Activated CD8-positive, alpha-beta memory T cell treated with anti-CD3 and anti-CD28 coated beads for 4 hours (primary cell): ENCODE measurements at places on chromosomes 11 and 22.

GRCh38 chr22:49355211-49355920 lies 472.3 kb downstream of the BRD1 start:
- no peak for DNase-seq

DNA sequence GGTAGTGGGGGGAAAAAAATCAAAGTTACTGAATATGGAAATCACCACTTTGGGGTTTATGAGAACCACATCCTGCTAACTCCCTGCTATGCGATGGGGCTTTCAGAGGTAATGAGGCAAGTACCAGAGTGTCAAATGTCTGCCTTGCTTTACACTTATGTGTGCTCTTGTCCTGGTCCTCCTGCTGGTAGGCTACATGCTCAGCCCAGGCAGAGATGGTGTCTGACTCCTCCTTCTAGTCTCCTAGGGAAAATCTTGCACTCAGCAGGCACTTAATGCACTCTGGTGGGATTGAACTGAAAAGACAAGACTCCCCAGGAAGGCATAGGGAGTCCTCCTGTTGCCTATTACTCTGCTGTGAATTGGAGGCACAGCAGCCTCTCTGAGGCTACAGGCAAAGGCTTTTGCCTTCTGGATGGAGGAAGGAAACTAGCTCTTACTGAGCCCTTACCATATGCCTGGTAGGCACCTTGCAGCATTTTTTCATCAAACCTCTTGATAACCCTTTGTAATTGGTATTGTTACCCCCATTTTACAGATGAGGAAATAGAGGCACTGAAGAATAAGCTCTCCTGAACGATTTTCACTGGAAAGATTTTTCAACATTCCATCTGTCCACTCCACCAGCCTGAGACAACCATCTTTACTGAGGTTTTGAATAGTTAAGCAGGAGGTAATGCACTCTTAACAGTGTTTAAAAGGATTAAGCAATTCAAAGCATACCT lies 132.1 kb upstream of the PAX6 start:
- DNase-seq: no peak

- DNase-seq: no peak
Observed at GRCh38 chr11:72069200-72069599, 11.1 kb downstream of the NUMA1 start.

- no peak for DNase-seq
Observed at GRCh38 chr11:16799890-16800289, 61.4 kb downstream of the C11orf58 start.

GRCh38 chr11:109306322-109306721 lies 115.7 kb upstream of the C11orf87 start:
- no peak for DNase-seq

DNA sequence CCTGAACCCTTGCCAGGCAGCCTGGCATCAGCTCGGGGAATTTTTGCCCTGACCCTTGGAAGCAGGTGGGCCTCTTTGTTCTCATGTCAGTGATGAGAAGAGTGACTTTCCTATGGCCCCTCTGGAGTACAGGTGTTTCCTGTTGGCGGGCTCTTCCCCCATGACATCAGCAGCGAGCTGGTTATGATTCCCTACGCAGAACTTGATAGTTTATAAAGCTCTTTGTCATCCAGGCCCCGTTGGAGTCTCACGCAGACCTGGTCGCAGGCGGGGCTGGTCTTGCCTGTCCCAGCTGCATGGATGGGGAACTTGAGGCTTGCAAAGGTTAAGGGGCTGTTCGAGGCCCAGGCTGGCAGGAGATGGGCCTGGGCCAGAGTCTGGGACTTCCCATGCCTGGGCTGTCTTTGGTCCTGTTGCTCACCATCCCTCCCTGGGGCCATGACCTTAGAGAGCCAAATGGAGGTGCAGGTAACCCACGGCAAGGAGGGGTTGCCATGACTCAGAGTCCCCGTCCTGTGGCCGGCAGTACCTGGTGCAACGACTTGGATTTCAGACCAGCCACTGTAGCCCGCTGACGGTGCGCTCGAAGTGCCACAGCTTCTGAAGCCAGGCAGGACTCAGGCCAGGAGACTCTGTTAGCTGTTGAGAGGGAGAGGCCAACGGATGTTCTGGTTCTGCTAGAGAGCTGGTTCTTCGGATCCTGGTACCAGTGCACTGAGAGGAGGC lies 45.9 kb upstream of the PPP6R3 start:
- DNase-seq: no peak

- no peak for DNase-seq
Observed at GRCh38 chr11:122365610-122366360, 249.8 kb upstream of the BLID start.

- DNase-seq: no peak
Observed at GRCh38 chr11:84289381-84289906, 1003.3 kb upstream of the CCDC90B start.

GRCh38 chr22:23684026-23684425 lies 6.8 kb upstream of the RGL4 start:
- DNase-seq: no peak

GRCh38 chr22:26525946-26526564 lies 13.8 kb upstream of the TFIP11 start:
- DNase-seq: no peak

GRCh38 chr22:43179146-43179910 lies 7.6 kb downstream of the TTLL12 start:
- DNase-seq: no peak

DNA sequence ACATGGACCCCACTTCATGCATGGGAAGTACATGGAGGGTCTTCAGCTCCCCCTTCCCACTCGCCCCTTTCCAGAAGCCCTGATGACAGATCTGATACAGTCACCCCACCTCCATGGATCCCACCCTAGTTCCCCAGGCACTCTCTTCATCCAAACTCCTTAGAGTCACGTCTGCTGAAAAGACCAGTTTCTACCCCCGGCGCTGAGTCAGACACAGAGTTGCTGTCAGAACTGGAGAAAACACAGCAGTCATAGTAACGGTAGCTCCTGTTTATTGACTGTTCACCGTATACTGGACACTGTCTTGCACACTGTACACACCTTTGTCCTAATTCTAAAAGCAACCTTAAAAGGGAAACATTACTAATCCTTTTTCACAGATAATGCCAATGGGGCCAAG lies 29.1 kb downstream of the DRD2 start:
- no peak for DNase-seq

GRCh38 chr11:79925570-79925969 lies 484.7 kb upstream of the TENM4 start:
- DNase-seq: no peak

GRCh38 chr22:42287174-42287890 lies 16.9 kb upstream of the TCF20 start:
- no peak for DNase-seq

DNA sequence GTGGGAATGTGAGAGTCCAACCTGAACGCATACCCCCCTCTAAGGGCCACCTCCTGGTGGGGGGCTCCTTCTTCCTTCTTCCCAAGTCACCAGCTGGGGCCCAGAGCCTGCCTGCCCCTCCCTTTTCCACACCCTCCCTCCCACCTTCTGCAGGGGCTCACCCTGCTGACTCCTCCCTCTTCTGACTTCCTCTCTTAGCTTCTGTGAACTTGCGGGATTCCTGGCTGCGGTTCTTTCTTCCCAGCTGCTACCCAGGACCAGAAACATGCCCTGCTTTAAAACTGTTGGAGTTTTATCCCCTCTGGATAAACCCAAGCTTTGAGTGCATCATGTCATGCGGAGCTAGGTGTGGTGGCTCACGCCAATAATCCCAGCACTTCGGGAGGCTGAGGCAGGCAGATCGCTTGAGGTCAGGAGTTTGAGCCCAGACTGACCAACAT lies 10.2 kb downstream of the LRRC74B start:
- DNase-seq: no peak

GRCh38 chr11:68049509-68050370 lies 10.9 kb downstream of the TCIRG1 start:
- no peak for DNase-seq

GRCh38 chr11:35218956-35219355 lies 80.0 kb downstream of the CD44 start:
- no peak for DNase-seq

DNA sequence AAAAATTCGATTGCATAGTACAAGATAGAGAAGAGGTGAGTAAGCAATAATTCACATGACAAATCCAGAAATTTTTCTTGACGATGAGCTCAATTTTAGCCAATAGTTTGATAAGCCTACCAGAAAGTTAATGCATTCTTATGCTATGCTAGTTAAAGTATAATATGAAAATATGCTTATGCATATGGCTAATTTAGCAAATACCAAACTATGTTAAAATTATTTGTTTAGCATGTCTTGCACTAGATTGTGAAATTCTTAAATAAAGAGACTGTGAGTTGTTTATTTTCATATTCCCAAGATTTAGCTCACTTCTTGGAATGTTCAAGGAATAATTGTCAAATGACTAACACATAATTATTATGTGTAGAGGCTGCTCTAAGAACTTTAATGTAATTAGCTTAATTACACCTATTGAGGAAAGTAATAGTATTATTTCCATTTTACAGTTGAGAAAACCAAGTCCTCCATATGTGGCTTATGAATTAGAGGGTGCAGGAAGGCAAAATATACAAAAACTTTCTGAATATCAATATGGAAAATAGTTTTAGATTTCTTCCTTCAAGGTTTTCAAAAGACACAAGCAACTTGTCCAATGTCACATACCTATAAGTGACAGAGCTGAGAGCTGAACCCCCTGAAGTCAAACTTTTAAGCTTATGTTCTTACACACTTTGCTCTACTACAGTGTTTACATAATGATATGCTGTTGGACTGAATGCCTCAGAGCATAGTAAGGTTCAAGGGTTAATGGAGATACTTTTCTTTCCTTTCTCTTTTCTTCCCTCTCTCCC lies 45.9 kb upstream of the ARHGAP20 start:
- DNase-seq: no peak

DNA sequence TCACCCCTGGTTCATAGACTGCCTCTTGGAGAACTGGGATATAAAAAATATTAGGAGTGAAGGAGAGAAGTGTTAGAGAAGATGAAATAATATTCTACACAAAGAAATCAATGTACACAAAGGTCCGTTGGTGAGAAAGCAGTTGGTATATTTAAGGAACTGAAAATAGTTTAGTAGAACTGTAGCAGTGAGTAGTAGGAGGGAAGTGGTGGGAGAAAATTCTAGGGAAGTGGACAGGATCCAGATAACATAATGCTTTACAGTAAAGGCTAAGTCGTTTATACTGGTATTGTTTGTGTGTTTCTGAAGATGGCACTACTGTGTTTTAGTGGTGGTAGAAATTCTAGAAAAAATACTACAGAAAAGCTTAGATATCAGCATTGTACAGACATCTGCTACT lies 120.8 kb upstream of the CHORDC1 start:
- DNase-seq: no peak

DNA sequence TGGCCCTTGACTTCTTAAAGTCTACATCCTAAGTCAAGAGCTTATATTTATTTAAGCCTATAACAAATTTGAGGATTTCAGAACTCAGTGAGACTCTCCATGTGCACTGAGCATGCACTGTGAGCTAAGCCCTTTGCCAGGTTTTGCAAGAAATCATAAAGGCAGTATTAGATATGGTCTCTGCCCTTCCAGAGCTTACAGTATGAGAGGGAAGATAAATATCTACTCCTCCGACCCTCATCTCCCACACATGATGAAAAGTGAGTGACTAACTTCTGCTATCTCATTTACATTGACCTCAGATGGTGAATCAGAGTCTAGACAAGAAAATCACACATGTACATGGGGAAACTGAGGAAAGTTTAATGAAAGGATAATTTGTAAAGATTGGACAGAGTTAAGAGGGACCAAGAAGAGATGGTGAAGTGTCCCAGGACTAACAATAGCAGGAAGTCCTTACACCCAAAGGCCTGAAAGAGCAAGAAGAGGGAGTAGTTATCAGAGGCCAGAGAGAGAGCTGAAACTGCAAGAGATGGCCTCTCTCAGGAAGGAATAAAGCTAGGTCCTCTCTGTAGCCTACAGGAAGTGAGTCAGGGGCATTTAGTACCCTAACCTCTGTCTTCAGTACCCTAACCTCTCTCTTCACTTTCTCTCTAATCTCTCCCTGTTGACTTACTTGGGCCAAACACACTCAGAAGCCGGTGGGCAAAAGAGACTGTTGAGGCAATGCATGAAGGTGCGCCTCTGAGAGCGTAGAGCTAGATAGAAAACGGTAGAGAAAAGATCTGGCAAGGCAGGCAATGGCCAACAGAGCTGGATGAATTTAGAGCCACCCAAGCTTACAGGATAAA lies 23.0 kb upstream of the BLID start:
- no peak for DNase-seq

- no peak for DNase-seq
Observed at GRCh38 chr22:29756341-29756740, 10.5 kb downstream of the ZMAT5 start.

DNA sequence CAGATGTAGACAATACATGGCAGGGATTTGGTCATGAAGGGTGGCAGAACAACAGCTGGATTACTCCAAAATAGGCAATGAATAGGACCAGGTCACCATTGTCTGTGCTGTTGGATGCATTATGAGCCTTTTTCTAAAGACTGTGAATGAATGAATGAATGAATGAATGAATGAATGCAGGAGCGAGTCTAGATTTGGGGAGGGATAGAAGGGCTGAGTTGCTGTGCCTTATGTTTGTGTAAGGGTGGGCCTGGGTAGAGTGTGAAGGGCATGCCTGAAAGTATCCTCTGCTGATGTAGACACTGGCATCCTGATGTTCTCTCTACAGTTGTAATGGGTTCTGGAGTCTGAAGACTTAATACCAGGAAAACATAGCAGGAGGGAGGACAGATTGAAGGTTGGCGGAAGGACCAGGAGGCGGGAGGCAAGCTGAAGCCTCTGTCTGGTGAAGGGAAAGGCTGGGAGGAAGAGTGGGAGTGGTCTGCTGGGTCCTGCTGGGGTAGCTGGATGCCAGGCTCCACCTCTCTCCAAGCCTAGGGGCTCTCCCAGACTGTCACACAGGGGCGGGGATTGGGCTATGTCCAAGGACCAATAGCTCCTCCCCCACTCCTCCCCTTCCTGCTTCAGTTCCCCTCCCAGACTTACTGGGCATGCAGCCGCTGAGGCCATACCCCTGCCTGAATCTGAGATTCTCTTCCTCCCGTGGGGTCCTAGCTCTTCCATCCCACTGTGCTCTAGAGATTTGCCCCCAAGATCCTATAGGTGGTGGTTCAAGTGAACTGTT lies 4.8 kb downstream of the TRIM3 start:
- DNase-seq: no peak

GRCh38 chr11:84313830-84314359 lies 1027.7 kb upstream of the CCDC90B start:
- DNase-seq: no peak

DNA sequence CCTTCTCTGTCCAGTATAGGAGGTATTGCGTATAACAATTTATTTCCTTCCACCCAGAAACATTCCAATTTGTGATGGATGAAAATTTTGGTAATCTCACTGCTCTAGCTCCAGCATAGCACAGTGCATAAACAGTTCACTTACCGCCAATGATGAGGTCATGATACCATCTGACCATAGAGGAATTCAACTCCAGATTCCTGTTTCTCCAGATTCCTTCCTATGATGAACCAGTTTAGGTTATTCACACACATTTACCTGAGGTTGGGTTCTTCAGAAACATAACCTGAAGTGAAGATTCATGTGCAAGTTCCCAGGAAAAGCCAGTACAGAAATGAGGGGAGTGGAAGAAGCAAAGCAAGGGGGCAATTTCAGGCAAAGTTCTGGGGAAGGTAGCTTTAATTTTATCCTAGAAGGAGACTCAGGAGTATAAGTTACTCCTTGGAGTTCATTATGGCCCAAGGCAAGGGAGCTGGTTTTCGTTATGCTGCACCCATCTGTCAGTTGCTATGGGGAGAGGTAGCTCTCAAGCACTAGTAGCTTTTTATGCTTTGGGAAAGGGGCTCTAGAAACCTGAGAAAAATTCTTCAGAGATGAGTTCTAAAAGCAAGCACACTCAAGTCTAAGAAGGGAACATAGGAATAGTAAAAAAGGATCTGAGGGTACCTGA lies 121.6 kb downstream of the CASP12 start:
- no peak for DNase-seq

- no peak for DNase-seq
Observed at GRCh38 chr11:92685049-92685448, 284.4 kb upstream of the MTNR1B start.
